ENCODE measurements at places on chromosomes 3 and 15.

- DNase-seq: no peak
These were observed 10.9 kb upstream of the DLL4 start for GRCh38 chr15:40918146-40918798.

GRCh38 chr3:54274607-54275006 lies 152.3 kb downstream of the CACNA2D3 start:
- no peak for DNase-seq

DNA sequence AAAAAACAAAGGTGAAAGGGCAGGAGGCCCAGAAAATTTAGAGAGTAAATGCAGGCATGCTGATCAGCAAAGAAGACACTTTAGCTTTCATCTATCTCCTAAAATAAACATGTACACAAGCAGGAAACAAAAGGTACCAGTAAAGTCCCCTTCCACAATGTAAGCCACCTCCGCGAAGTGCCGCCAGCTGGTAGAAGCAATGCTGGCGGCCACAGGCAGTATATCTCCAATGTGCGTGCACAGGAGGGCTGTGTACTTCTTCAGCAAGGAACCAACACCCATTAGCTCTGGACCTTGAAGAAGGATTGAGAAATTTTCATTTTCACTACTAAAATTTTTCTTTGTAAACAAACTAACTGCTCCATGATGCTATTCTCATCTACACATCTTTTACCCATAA lies 75.4 kb downstream of the HERC2 start:
- no peak for DNase-seq

GRCh38 chr15:63918317-63918672 lies 84.5 kb upstream of the HERC1 start:
- no peak for DNase-seq

DNA sequence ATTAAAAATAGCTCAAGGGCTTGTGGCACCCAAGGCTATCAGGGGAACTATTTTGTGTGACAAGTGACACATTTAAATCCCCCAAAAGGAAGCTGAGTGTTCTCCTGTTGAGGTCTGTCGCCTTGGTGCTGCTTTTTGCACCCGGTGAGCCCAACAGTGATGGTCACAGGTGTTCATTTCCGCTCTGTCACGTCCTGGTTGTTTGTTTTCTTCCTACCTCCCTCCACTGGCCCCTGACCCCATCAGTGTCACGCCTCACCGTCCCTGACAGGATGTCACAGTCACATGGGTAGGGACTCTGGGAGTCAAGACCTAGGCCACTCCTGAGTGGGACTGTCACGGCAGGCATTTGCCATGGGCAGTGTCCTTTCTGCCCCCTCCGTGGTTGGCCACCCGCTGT lies 11.2 kb downstream of the SLCO3A1 start:
- no peak for DNase-seq

GRCh38 chr3:148718982-148719862 lies 21.5 kb downstream of the AGTR1 start:
- no peak for DNase-seq

- no peak for DNase-seq
These were observed 540.5 kb downstream of the AGBL1 start for GRCh38 chr15:86620157-86620556.

DNA sequence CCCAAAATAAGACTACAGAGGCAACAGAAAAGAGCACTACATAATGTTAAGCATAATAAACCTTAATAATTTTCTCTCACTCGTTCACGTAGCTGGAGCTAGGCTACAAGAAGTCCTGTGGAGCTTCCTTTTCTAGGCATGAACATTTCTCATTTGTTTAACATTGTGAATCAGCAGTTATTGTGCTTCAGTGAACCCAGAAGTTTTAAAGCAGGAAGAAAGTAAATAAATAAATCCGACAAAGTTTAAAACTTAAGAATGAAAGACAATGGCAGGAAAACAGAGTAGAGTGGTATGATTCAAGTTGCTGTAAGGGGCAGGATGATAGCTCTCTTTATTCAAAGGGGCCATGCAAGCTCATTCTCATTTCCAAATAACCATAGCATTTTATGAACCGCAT lies 191.8 kb downstream of the LSAMP start:
- no peak for DNase-seq

DNA sequence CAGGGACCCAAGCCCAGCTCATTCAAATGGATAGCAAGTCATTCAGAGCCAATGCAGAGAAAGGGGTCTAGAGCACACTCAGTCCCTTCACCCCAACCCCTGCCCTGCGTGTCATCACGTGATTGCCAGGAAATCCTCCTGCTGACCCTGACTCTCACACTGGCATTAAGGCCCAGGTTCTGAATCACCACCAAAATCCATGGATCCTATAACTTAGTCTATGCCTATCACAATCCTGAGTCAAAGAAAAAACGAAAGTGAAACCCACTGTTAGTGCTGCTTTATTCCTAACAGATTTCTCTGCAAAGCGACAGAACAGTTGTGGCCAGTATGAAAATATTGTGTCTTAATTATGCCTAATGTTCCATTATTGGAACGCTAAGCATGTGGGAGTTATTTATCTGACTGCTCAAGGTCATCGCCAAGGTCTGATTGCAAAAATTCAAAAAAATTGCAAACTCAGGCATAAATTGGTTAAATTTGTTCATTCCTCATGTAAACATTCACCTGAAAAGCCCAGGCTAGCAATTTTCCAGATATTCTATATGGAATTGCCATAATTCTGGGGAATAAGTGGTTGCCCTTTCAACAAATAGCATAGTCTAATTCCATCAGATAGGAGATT lies 108.7 kb upstream of the EIF1B start:
- no peak for DNase-seq

DNA sequence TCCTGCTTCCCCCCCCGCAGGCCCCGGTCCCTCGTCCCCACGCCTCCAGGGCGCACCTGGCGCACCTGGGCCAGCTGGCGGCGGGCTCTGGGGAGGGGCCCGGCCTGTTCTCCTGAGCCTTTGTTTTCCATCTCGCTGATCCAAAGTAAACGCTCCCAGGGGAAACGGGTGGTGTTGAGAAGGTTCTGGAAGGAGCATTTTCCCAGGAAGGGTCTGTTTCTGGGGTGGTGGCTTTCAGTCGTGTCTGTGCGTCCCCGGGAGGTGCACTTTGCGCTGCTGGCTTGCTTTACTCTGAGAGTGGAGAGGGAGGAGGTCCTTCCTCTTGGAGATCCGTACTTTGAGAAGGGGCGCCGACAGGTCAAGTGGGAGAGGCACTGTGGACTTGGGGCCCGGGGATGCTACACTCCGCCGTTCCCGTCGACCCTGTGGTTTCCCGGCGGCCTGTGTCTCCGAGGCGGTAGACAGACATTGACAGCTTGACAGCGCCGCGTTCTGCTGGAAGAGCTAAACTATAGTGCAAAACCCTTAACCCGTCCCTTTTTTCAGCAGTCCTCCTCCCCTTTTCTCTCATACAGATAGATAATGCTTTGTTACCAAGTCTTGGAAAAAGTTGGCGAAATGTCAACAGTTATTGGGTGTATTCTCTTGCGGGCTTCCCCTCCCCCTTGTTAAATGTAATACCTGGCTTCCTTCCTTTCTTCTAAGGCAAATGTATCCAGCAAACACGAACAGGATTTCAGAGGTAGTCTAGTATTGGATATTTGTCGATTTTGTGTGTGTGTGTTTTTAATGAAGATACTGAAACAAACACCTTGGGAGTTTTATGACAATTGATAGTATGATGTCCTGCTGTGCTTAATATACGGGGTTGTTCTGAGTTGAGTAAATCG lies 6.5 kb downstream of the TPM1 start:
- DNase-seq: peak; percentile 21

DNA sequence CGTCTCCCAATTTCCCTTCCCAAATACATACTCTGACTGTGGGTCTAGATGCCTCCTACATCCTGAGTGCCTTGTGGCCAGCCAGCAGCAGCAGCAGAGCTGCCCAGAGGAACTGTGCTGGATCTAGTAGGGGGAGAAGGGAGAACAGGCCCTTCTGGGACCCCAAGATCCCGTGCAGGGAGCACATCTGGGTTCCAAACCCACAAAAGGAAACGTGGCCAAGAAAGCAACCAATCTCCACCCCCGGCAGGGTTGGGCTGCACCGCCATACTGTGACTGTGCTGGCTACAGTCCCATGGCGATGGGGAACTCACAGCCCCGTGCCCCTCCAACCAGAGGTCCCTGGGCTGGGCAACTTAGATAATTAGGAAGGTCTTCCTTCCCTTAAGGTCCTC lies 86.3 kb downstream of the PPCDC start:
- no peak for DNase-seq

DNA sequence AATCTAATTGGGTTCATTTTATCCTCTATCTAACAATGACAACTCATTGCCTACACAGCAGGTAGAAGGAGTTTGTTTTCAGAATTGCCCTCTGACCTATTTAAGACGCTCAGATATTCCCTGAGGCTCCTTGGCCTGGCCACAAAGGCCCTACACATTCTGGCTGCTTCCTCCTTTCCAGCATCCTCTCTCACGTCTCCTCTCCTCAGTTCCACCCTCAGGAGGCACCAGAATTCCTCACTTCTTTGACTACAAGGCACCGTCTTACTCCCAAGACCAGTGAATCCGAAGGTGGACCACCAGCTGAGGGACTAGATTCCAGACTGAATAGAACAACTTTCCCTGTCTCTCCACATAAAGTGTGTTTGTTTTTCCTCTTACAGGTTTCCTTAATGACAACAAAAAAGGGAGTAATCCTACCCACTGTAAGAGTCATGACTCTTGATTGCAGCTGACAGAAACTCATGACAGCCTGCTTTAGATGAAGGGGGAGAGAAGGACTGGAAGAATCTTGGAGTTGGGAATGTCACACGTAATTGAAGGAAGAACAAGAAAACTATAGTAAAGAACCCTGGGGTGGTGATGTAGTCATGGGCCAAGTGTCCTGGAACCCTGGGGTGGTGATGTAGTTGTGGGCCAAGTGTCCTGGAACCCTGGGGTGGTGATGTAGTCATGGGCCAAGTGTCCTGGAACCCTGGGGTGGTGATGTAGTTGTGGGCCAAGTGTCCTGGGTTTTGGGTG lies 22.0 kb upstream of the MUC20 start:
- no peak for DNase-seq

DNA sequence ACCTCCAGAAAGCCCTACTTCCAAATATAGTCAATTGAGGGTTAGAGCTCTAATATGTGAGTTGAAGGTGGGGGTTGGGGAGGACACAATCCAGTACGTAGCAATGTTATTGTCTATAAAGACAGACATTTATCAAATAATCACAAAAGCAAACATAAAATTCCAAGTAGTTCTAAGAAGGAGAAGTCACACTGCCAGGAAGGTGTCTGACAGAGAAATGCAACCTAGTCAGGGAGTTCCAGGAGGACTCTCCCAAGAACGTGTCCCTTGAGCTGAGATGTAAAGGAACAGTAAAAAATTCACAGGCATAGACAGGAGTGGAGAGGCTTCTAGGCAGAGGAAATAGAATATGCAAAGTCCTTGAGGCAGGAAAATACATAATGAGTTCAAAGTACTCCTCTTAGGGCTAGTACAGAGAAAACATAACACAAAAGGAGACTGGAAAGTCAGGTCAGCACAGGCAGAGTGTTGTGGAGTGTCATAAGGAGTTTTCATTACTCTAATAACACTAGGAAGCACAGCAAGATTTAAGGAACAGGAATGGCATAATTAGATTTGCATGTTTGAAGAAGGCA lies 277.6 kb upstream of the STT3B start:
- no peak for DNase-seq

DNA sequence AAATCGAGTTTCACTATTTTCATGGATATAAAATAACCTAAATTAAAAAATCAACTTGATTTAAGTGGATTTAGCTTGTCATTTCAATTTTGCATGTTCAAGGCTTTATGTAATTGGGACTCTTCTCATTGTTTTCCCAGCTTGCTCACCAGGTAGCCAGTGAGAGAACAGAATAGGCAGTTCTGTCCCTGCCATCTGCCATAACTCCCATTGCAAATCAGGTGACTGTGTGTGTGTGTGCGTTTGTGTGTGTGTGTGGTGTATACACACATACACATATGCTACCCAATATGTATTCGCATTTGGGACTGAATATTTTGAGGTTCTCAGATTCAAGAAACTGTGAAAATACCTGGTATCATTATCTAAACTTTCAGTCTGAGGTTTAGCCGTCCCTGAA lies 1069.8 kb downstream of the IGSF11 start:
- no peak for DNase-seq

DNA sequence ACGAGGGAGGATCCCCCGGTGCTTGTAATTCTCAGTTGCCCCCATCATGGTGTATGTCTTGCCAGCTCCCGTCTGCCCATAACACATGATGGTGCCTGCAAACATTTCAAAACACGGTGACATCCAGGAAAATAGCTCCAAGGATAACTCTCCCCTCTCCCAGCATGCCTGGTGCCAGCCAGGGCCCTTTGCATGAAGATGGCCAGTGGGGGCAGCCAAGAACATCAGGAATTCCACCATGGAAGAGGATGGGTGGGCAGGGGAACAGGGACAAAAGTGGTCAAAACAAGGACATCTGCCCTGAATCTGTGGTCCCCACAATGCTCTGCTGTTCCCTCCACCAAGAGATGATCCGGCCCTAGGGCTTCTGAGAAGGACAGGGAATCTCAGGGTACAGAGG lies 9.0 kb downstream of the KIF9 start:
- DNase-seq: no peak

DNA sequence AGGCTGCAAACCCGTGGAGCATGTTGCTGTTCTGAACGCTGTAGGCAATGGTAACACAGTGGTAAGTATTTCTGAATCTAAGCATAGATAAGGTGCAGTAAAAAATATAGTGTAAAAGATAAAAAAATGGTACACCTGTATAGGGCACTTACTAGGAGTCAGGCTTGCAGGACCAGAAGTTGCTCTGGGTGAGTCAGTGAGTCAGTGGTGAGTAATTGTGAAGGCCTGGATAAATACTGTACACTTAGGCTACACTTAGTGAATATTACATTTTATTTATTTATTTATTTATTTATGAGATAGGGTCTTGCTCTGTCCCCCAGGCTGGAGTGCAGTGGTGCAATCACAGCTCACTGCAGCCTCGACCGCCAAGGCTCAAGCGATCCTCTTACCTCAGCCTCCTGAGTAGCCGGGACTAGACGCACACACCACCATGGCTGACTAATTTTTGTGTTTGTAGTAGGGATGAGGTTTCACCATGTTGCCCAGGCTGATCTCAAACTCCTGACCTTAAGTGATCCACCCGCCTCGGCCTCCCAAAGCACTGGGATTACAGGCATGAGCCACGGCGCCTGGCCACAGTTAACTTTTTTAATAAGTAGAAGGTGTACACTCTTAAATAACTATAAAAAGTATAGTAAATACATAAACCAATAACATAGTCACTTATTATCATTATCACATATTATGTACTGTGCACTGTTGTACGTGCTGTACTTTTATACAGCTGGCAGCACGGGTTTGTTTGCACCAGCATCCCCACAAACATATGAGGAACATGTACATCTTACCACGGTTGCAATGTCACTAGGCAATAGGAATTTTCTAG lies 155.1 kb downstream of the IGF1R start:
- no peak for DNase-seq
